ENCODE measurements at places on chromosomes 2 and 18. TPM values are rescaled to one million over a fixed set of nuclear protein-coding genes. Genes with fewer than 3 reads are reported as not detected.
A peak's percentile ranks its signal among the peaks of the same experiment; 100 is the strongest.

The HMSD gene
- 1.1 TPM for total RNA-seq

DNA sequence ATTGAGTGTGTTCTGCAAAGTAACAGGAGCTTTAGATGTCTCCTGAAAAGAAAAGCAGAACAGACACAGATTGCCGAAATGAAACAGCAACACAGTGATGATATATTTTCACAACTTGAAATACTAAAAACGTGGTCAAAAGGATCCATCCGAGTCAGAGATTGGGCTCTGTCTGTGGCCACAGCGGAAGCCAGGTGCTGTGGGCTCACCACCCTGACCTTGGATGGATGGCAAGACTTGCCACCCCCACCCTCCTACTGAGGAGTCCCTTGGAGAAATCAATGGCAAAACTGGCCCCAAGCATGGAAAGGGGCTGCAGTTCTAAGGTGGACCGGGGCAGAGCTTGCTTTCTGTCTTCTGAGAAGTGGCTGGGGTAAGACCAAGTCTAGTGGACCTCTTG is 31.4 kb upstream of the ACKR3 start:
- DNase-seq: no peak

GRCh38 chr2:151973013-151973900 is 125.6 kb downstream of the CACNB4 start:
- no peak for DNase-seq

The GMPPA gene
- total RNA-seq: 22.6 TPM

GRCh38 chr2:27086724-27087593 is at the start of gene KHK:
TSS of gene KHK (plus strand) at chr2:27086772. CDS start at chr2:27087260, 488 bp downstream.
- no peak for DNase-seq

DNA sequence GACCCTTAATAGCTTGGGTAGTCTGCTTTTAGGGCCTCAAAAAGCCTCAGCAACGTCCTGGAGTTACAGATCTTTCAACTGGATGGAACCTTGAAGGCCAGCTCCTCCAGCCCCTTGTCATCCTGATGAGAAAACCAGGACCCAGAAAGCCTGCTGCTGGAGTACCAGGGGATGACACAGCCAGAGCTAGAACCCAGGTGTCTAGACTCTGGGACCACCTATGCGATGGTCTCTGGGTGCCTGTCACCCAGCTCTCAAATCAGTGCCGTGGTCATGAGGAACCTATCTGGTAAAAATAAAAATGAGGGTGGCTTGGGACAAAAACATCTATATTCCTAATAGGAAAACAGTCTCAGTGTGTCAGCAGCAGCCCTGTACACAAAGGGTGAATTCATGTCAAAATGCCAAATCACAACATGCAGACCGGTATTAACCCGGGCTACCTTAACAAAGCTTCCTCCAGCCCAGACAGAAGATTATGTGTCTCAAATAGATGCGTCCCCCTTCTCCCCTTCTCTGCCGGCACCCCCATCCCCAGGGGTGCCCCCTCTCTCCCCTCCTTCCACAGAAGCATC is 28.5 kb downstream of the SMAD7 start:
- peak; percentile 44 for DNase-seq

- no peak for DNase-seq
These were observed 1157.4 kb downstream of the RPIA start for GRCh38 chr2:89848763-89849368.

- DNase-seq: no peak
These were observed 30.3 kb upstream of the IL1R1 start for GRCh38 chr2:102112271-102112670.

The TTL gene
- total RNA-seq: 54.1 TPM

GRCh38 chr2:174589334-174589733 is 8.3 kb downstream of the WIPF1 start:
- no peak for DNase-seq

DNA sequence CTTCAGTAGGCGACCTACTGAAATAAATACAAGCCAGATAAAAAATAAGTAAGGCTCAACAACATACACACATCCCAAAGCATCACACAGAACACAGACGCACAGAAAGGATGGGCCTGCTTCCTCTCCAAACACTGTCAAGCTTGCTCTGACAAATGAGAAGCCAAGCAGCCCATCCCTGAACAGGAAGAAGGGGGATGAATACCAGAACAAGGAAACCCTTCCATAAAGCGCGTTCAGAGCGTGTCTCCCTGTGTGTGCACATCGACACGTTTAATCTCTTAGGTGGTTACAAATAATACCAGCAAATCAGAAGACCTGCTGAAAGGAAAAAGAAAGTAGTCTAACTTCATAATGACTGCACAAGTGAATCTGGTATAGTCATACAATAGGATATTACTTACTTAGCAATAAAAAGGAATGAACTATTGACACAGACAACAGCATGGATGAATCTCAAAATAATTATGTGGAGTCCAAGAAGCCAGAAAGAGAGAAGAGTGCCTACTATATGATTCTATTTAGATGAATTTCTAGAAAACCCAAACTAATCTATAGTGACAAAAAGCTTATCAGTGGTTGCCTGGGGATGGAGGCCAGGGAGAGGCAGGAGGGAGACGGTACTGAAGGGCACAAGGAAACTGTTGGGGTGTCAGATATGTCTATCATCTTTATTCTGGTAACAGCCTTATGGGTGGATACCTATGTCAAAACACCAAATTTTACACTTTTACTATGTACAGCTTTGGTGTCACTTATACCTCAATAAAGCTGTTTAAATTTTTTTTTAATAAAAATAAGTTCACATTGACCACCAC is 26.8 kb downstream of the MBOAT2 start:
- no peak for DNase-seq

The PAIP2B gene
- total RNA-seq: 30.7 TPM

The LOXL3 gene
- total RNA-seq: 2.8 TPM

The FBLN7 gene
- 1.00 TPM for total RNA-seq

DNA sequence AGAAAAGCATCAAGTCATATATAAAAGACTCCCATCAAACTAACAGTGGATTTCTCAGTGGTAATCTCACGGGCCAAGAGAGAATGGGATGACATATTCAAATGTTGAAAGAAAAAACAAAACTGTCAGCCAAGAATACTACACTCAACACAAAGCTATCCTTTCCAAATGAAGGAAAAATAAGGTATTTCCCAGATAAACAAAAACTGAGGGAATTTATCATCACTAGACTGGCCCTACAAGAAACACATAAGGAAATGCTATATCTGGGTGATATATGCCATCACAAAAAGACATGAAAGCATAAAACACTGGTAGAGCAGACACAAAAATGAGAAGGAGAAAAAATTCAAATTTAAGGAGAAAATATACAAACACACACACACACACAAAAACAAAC is 118.6 kb downstream of the ACVR1 start:
- DNase-seq: no peak

The NT5DC4 gene
- total RNA-seq: not detected

- no peak for DNase-seq
These were observed 151.8 kb upstream of the STK17B start for GRCh38 chr2:196322973-196323810.

DNA sequence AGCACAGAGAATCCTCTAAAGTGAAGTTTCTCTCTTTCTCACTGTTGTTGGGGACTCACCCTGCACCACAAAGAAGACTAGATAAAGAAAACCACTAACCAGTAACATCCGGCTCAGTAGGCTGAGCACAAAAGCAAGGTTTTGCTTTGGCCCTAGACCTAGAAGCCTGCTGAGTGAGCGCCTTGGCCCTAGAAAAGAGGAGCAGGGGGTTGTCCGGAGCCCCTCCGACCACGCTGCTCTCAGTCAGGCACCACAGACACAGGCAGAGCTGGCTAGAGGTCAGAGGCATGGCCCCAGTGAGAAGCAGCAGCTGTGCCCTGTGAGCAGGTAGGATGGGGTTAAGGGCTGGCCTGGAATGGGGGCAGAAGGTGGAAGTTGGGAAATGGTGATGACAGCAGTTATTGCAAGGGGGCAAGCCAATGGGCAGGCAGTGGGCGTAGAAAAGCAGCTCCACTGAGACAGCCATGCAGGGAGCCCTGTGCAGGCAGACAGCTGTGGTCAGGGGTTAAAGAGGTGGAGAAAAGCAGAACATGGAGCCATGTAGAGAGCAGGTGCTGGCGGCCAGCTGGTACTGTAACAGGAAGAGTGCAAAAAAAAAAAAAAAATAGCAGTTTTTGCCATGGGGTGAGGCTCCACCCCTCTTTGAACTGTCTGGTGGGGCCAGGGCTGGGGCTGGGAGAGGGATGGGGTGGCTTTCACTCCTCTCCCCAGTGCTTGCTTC is 36.9 kb upstream of the SLC14A1 start:
- no peak for DNase-seq

DNA sequence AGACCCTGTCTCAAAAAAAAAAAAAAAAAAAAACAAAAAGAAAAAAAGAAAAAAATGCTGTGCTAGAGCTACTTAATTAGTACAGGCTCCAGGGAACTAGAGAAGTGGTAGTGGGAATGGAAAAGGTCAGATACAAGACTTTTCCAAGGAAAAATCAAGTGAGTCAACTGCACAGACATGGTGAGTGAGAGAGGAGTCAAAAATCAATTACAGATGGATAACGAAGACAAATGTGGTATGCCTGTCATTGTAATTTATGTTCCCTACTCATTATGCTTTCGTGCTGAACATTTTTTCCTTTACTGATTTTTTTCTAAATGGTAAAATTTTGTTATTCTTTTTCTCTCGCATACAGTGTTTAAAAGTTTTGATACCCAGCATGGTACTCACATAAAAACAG is 111.5 kb downstream of the MDH1 start:
- no peak for DNase-seq

DNA sequence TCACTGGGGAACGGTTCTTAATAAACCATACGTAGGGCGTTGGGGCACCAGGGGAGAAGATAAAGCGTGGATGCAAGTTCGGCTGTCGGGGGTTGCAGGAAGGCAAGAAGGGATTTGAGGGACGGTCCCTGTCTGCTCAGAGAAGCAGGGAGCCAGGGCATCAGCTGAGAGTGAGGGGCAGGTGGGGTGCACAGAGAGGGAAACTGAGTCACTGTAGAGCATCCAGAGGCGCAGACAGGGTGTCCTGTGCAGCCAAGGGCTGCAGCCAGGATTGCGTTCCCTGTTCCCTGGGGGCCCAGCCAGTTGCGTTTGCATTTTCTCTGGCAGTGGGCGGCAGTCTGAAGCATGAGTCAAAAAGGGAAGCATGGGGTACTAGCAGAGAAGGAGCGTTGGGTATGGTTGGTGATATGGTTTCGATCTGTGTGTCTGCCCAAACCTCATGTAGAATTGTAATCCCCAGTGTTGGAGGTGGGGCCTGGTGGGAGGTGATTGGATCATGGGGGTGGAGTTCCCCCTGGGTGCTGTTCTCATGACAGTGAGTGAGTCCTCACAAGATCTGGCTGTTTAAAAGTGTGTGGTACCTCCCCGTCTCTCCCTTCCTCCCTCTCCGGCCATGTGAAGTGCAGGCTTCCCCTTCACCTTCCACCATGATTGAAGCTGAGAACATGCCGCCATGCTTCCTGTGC is 202.9 kb downstream of the NDUFA10 start:
- peak; percentile 35 for DNase-seq

GRCh38 chr2:163884416-163884815 is 148.6 kb upstream of the FIGN start:
- no peak for DNase-seq

GRCh38 chr2:62038975-62039771 is 133.7 kb downstream of the COMMD1 start:
- DNase-seq: no peak

- no peak for DNase-seq
These were observed 26.8 kb downstream of the MRPL35 start for GRCh38 chr2:86226070-86226469.

DNA sequence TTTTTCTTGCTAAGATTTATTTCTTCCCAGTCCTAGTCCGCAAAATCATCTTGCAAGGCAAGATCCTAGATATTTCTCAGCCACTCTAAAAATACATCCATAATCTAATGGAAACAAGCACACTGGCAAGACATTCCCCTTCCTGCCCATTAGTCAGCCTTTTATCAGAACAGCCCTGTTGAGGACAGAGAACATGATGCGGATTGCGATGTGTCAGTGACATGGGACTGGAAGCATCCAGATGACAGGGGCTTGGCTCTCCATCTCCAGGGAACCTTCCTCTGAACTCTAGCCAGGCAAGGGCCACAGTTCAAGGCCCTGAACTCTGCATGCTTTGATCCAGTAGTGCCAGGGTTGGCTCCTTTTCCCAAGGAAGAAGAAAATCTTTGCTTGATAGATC is 70.0 kb downstream of the VSNL1 start:
- DNase-seq: no peak

DNA sequence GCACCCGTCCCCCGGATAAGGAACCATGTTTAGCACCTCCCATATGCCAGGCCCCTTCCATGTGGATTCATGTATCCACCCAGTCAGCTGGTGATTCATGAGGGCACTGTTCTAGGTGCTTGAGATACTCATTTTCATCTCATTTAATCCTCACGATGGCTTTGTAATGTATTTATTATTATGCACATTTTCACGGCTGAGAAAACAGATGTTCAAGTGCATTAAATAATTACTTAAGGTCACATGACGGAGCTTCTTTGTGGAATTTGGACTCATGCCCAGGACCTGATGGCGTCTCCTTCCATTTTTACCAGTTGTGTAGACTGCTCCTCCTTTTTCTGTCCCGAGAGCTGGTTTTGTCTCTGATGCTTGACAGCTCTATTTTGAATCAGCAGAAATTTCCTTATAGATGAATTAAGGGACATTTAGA is 72.2 kb upstream of the RBM44 start:
- DNase-seq: peak; percentile 49

The TRIM43 gene
- not detected for total RNA-seq

GRCh38 chr2:19351499-19351898 is 6.9 kb downstream of the OSR1 start:
- DNase-seq: no peak

- DNase-seq: no peak
These were observed 17.4 kb downstream of the SRD5A2 start for GRCh38 chr2:31563273-31563839.

GRCh38 chr2:164009756-164010337 is 274.0 kb upstream of the FIGN start:
- no peak for DNase-seq

The SATB2 gene
- total RNA-seq: 1.5 TPM

The ACVR1 gene
- total RNA-seq: 22.7 TPM

The DDX18 gene
- total RNA-seq: 32.4 TPM

DNA sequence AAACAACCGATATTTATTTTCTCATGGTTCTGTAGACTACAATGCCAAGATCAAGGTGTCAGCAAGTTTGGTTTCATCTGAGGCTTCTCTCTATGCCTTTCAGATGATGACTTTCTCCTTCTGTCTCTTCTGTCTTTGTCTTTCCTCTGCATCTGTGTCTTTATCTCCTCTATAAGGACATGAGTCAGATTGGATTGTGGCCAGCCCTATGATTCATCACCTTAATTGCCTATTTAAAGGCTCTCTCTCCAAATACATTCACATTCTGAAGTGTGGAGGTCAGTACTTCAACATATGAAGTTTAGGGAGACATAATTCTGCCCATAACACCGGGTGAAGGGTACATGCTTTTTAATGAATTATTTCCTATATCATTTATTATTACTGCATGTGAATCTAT is 71.2 kb upstream of the CNTNAP5 start:
- no peak for DNase-seq

The ARMC9 gene
- total RNA-seq: 3.9 TPM
